ENCODE measurements at places on chromosomes 2 and 18.

DNA sequence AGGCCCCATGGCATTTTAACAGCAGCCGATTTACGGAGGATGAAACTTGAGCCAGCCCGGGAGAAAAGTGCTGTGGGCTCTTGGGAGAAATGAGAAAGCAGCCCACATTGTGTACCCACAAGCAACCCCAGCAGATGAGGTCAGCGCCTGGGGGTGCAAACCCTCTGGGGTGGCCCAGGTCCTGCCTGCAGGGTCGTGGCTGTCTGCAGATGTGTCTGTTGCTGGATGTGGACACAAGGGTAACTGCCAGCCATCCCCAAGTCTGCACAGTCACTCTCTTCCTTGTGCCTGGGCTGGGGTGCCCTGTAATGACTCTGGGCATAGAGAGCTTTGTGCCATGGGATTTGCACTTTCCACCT lies 170.8 kb downstream of the PRKCE start:
- no peak for DNase-seq

DNA sequence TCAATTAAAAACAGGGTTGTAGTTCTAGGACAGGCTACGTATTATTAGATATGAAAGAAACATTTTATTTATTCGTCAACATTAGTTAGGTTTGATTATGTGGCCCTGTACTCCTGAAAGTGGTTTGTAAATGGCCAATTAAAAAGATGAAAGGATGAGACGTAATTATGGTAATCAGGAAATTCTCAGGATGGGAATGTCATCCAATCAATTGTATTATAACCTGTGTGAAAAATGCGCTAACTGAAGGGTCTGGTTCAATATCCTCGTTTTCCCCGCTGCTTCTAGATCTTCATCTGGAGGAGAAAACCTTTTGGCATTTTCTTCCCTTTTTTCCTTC lies 5.6 kb upstream of the C18orf32 start:
- no peak for DNase-seq

DNA sequence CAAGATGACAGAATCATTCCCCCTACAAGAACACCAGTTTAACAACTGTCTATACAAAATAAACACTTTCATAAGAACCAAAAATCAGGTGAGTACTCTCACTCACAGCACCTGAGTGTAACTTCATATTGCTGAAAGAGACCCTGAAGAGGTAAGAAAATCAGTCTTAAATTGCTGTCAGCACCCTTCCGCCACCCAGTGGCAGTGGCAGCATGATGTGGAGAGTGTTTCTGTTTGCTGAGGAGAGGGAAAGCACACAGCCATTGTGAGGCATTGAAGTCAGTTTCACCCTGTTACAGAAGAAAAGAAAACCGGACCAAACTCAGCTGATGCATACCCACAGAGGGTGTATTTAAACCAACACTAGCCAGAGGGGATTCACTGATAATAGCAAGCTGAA lies 1240.8 kb upstream of the CRIM1 start:
- no peak for DNase-seq

GRCh38 chr2:181174611-181175580 lies 194.5 kb downstream of the UBE2E3 start:
- no peak for DNase-seq

DNA sequence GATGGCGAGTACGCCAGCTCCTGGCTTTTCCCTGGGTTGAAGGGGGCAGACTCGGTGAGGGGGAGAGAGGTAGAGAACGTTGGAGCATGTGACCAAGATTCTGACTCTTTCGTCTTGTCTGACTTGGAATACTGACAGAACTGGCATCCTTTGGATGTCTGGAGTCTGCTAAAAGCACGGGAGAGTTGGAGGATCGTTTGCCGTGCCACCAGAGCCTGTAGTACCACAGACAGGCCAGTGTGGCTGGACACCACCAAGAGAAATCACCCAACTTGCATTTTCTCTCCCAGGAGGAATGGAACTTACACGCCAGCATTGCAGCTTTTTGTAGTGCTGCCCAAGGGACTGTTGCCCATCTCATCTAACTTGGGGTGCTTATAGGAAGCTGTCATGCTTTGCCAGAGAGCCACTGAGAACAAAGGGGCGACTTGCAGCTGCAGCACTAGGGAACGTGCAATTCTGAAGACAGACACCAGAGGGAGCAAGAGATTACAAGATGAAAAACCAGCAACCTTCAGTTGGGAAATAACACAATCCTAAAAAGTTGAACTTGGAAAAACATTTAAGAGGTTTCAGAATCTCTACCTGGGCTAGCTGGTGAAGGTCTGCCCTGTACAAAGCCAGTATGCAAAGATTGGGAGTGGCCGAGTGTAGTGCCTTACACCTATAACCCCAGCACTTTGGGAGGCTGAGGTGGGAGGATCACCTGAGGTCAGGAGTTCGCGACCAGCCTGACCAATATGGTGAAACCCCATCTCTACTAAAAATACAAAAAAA lies 24.1 kb downstream of the PSMG2 start:
- peak; percentile 4 for DNase-seq

- DNase-seq, result no peak
Measured at GRCh38 chr2:132586835-132587234, 83.2 kb downstream of the LYPD1 start.

GRCh38 chr18:7987284-7987976 lies 420.3 kb downstream of the PTPRM start:
- DNase-seq, result no peak

- DNase-seq, result no peak
Measured at GRCh38 chr2:14781142-14781541, 148.6 kb downstream of the LRATD1 start.

- DNase-seq, result no peak
Measured at GRCh38 chr2:236359426-236360045, 95.3 kb upstream of the ASB18 start.

DNA sequence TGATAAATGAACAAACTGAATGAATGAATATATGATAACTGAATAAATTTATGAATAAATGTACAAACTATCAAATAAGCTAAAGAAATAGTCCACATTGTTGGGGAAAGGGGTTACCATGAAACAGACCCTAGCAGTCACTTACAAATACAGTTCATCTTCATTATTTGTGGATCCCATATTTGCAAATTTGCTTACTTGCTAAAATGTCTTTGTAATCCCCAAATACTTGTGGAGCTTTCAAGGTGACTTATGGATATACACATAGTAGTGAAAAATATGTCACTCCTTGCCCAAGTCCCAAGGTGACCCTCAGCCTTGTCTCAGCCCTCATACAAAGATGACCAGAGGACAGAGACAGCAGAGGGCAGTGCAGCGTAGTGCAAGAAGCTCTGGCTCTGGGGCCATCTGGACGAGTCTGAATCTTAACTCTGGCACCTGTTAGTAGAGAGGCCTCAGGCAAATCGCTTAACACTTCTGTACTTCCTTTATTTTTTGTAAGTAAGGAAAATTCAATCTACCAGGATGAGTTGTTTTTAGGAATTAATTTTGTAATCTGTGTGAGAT lies 3.1 kb downstream of the PAIP2B start:
- DNase-seq, result no peak

- DNase-seq, result no peak
Measured at GRCh38 chr2:203549406-203549805, 14.3 kb upstream of the RAPH1 start.

DNA sequence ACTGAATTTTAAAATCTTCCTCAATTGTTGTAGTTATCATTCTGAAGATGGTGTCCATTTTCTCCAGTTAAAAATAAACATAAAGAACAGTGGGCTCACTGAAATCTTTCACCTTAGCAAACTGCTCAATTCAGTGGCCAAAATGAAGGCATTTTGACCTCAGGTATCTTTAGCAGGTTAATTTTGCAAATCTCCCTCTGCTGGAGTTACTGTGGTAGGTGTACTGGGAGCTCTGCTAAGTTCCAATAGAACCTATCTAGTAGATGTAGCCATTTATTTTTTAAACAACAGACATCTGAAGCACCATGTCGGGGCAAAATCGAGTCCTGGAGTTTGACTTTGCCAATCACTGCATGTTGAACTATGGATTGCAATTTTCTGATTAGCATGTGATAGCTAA lies 177.1 kb downstream of the IRS1 start:
- no peak for DNase-seq

GRCh38 chr18:55406451-55406991 lies 181.5 kb downstream of the TCF4 start:
- DNase-seq, result no peak

GRCh38 chr2:216554755-216555154 lies 56.1 kb downstream of the RPL37A start:
- DNase-seq, result no peak

GRCh38 chr18:24319757-24320156 lies 77.9 kb downstream of the OSBPL1A start:
- no peak for DNase-seq

- DNase-seq, result no peak
Measured at GRCh38 chr18:7596147-7596546, 29.0 kb downstream of the PTPRM start.

GRCh38 chr2:55712477-55713060 lies 18.9 kb upstream of the PNPT1 start:
- no peak for DNase-seq

DNA sequence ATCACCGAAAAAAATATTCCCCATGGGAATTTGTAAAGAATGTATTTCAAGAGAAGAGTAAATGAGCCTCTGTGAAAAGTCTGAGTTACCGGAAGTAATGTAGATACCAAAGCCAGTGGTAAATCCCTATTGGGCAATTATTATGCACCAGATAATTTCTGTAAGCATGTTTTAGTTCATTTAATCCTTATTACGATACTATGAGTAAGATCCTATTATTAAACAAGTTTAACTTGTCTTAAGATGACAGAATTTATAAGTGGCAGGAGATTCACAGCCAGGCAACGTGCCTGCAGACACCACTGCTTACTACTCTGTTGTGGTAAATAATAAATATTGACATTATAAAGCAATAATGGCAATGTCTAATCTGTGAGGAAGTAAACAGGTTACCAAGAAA lies 280.8 kb upstream of the RGPD4 start:
- no peak for DNase-seq

DNA sequence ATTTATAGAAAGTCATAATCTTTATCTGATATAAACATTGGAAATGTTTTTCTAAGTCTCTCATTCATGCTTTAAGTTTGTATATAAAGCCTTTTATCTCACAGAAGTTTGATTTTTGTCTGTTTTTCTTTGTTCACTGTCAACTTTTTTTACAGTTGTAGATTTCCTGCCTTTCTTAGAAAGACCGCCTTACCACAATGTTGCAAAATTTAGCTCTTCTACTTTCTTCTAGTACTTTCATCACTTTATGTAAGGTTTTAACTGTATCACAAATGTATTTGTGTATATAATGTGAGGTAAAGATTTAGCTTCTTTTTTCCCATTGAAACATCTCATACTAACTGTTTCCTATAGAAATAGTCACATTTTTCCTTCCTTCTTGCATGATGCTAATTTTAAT lies 136.1 kb downstream of the DNAH6 start:
- no peak for DNase-seq

DNA sequence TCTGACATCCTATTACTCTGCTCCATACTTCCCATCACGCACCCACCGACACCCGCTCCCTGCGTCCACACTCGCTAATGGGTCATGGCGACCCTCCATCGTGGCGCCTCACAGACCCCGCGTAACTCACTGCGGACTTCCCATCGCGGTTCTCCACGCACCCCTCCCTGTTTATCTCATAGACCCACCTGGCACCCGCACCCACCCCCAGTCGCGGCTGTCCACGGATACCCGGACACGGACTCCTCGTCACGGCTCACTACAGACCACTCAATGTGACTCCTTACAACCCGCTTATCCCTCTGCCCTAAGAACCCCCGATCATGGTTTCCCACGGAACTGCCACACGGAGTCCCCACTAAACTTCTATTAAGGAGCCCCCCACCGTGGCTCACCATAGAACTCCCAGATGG lies 458 bp downstream of the CXXC1 start:
- DNase-seq, result no peak

DNA sequence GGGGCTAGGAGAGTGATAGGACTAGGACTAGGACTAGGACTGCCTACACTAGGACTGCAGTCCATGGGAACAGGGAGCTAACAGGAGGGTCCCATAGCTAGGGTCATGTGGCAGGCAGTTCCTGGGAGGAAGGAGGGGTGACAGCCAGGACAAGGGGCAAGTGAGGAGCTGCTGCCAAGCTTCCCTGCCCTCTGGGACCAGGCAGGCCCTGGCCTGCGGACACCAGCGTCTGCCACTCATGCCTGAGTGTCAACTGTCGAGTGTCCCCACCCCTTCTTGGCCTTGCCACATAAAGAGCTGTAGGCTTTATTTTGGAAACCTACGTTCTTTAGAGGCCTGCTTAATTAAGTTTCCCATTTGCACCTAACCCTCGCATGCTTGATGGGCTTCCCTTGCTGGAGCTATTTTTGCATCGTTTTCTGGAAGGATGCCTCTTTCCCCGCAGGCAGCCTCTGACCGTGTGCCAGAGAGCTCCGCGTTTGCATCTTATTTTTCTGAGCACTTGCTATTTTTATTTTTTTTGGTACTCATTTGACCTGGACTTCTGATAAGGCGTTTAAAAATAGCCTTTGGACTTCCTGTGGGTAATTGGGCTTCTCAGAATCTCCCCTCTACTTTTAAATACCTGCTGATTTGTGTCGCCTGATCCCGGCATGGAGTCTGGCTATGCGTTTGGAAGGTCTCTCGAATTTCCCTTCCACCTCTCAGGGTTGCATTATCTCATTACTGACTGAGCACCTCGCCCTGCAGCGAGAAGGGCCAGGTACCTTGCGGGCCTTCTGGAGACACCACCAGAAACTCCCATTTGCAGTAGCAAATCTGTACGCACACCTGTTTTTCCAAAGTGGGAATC lies 66.4 kb downstream of the SH3RF3 start:
- DNase-seq, result no peak

- no peak for DNase-seq
Measured at GRCh38 chr2:238082827-238083226, 17.3 kb upstream of the ESPNL start.

DNA sequence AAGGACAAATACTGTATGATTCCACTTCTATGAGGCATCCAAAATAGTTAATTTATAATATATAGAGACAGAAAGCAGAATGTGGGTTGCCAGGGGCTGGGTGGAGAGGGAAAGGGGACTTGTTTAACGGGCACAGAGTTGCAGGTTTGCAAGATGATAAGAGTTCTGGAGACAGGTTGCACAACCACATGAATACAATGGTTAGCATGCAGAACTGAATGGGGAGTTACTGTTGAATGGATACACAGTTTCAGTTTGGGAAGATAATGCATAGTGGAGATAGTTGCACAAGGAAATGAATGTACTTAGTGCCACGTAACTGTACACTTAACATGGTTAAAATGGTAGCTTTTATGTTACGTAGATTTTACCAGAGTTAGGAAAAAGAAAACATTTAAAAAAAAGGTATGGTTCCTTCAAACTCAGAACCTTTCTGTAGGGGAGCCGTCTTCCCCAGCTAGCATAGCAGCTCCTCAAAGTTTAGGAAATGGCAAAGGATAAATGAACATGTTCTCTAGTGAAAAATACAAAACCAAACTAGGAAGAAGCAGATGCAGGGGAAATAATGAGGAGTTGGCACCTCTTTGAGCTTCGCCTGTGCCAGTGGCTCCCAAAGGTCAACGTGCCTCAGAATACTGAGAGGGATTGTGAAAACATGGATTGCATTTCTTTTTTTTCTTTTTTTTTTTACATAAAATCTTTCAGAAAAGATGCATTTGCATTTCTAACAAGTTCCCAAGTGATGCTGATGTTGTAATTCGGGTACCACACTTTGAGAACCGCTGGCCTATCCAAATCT lies 95.2 kb downstream of the ZCCHC2 start:
- no peak for DNase-seq

All from stimulated activated CD8-positive, alpha-beta memory T cell treated with anti-CD3 and anti-CD28 coated beads, Interleukin-7, amount 100 ng/mL, for 4 hours (primary cell).